ENCODE measurements at places on chromosomes 11 and 22.

- peak; percentile 98 for DNase-seq
Measured at GRCh38 chr22:29603358-29604075, at the start of gene NF2. Gene NF2, plus strand, starts transcription at chr22:29603633. Its CDS starts 366 bp downstream, at chr22:29603999.

DNA sequence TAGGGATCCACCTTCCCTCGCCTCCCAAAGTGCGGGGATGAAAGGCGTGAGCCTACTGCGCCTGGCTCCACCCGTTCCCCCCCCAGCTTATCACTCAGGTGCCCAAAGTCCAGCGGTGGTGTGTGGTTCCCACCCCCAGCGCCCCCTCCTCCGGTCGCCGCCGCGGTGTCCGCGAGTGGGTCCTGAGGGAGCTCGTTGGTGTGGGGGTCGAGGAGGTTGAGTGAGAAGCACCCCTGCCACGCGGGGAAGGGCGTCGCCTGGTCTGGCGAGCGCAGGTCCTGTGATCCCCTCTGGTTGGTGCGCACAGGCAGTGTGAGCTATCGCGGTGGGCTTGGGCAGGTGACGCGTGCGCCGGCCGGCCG lies 3900.6 kb upstream of the OR11H1 start:
- no peak for DNase-seq

DNA sequence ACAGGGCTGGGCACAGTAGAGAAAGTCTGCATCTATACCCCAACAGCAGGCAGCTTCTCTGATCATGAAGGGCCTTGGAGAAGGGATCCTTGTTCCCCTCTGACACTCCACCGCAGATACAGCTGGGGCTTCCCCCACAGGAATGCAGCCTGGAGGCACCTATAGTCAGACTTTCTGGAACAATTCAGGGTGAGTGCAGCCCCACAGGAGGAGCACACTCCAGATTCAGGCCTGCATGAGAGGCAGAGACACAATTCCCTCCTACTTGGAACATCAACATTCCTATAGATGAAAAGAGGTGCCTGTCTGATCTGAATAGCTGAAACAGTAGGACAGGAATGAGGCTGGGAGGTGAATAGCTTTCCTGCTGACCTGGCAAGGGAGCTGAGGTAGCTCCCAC lies 1298.0 kb upstream of the CNTN5 start:
- no peak for DNase-seq

- DNase-seq, result no peak
Measured at GRCh38 chr11:126420698-126421256, 65.3 kb downstream of the ST3GAL4 start.

DNA sequence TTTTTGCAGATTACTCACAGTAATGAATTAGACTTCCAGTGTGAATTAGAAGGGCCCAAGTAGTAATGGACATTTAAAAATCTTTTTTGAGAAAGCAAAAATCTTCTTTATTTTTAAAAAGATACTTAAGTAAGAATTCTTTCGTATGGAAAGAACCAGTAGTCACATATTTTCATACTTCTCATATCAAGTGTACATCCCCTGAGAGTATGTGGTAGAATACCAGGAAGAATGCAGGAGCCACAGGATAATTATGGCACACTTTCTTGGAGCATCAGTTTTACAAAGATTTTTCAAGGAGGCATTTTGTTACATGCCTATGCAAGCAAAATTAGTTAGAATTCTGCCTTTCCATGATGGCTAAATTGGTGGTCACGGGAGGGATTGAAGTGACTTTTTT lies 28.1 kb downstream of the POLD3 start:
- DNase-seq, result no peak

GRCh38 chr22:24685531-24686190 lies 82.7 kb downstream of the GGT1 start:
- DNase-seq, result no peak

Measured in activated CD4-positive, alpha-beta T cell treated with anti-CD3 and anti-CD28 coated beads, Interleukin-2, amount 50 U/mL, for 48 hours (primary cell).